Stimulated activated CD4-positive, alpha-beta T cell treated with anti-CD3 and anti-CD28 coated beads, Interleukin-12 subunit alpha, Interleukin-12 subunit beta, amount 100 ng/mL, for 4 hours (primary cell): ENCODE measurements at places on chromosomes 11 and 22.

DNA sequence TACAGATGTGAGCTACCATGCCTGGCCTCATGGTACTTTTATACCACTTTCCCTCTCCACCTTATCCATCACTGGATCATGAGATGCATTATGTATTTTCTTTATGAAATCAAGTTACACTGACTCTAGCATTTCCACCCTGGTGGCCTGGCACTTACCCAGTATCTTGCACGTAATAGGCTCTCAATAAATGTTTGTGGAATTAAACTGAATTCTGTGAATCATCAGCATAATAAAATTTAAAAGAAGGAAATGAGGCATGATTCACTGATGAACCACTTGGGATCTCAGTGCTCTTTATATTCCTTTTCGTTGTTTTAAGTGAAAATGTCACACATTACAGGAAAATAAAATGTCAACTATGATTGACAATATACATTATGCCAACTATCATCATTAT, 25.1 kb downstream of the ADM start:
- DNase-seq, result no peak

DNA sequence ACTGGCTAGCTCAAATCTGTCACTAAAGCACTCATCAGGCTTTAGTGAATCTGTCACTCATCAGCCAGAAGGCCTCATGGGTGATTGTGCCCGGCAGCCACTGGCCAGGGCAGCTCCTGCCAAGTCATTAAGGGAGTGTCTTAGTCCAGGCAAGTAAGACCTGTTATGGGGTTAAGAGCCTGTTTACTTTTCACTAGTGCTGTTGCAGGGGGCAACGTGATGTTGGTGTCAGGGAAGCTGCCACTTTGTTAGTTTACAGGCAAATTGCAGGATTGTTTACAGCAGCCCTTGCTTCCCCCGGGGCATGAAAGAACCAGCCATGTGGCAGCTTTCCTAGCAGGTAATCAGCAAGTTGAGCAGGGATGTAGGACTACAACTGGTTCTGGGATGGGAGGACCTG, 155.6 kb upstream of the NCAM1 start:
- no peak for DNase-seq

GRCh38 chr22:28072066-28072465, 153.0 kb upstream of the PITPNB start:
- no peak for DNase-seq

- no peak for DNase-seq
These were observed 4.3 kb upstream of the CCND1 start for GRCh38 chr11:69636512-69637197.

GRCh38 chr11:18608376-18608775, 8.8 kb downstream of the MISFA start:
- no peak for DNase-seq

DNA sequence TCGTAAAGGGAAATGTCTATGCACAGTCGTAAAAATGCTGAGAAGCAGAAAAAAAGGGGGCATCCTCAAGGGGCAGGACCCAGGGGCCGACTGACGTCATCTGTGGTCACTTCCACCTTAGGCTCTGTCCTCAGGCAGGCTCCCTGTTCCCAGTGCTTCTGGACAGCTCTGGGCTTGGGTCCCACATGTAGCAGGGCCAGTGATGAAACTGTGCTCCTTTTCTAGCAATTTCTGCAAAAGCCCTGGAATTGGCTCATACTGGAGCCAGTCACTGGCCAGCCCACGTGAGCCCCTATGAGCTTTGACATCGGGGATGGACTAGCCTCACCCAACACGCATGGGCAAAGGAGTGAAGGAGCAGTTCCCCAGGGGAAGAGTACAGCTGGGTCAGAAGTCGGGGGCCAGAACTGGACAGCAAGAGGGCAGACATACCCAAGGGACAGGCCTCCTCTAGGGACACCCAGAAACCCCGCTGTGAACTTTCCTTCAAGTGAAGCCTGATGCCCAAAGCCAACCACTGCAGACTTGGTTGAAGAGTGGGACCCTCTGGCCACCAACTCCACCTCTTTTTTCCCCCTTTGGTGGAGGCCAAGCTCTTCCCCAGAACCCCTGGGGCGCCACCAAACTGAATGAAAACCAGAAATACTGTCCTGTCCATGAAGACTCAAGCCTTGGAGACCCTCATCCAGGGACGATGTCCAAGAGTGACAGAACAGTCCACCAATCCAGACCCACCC, 1349.0 kb downstream of the BRD1 start:
- no peak for DNase-seq

DNA sequence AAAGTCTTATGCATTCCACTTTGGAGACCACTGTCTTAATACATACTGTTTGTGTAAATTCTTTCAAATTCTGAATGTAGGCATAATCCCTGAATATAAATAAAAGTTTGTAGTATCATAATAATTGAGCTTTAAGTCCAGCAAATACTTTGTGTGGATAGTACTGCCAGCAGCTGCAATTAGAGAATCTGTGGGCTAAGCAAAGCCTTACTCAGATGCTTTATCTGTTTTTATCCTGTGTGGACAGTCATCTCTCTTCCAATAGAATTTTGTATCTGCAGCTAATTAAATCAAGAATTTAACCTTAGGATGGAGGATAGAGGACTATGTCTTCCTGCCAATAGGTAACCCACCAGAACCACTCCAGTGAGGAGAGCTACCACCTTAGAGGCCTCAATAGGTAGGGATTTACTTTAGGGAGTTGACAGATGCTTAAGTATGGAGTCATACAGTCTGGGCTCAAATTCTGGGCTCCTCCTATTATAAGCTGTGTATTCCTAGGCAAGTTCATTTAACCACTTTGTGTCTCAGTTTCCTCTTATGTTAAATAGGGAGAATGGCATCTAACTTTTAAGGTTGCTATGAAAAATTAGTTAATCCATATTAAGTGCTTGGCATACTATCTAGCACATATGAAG, 71.1 kb downstream of the STIM1 start:
- DNase-seq, result no peak

DNA sequence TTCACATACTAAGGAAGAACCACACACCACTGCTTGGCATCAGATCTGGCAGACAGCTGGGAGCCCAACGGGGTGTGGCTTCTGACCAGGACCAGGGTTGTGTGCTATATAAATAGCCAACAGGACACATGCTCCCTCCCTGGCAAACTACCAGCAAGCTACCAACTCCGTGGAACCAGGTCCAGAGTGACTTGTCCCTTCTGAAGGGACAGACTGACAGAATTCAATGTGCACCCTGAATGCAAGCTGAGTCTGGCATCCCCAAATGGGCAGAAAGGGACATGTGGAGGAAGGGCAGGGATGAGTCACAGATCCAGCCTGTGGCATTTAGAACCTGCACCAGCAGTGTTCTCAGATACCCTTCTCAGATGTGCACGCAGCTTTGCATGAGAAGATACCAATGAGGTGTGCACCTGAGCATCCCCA, 92.9 kb downstream of the MICAL3 start:
- no peak for DNase-seq

DNA sequence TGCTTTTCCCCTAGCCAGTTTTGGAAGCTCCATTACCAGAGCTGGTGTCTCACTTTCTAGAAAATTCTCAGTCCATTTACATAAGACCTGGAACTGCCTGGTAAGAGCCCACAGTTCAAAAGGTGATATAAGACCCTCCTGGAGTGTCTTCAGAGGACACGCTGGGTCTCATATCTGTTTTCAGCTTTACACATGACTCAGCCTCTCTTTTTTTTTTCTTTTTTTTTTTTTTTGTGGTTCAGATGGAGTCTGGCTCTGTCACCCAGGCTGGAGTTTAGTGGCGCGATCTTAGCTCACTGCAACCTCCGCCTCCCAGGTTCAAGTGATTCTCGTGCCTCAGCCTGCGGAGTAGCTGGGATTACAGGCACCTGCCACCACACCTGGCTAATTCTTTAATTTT, 30.7 kb downstream of the WEE1 start:
- no peak for DNase-seq

GRCh38 chr11:942823-943222, 17.2 kb downstream of the AP2A2 start:
- no peak for DNase-seq

DNA sequence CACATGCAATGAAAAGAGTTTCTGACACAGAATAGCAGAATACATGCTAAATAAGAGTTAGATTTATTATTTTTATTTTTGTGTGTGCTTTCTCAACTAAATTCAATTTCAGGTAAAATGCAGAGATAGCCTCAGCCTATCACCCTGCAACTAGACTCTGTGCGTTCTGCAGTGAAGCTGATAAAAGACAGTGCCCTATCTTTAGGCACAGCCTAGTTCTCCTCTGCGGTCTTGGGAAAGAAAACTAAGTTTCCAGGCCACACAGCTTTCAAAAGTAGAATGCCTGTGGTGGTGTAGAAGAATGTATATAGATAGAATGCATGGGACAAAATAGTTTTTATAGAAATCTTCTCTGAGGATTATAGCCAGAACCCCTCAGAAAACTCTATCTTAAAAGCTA, 12.0 kb upstream of the MMP1 start:
- DNase-seq, result no peak

GRCh38 chr11:124481365-124482323, 36.1 kb upstream of the OR8B8 start:
- DNase-seq, result no peak

- DNase-seq, result no peak
These were observed 23.6 kb upstream of the SLC25A1 start for GRCh38 chr22:19201869-19202798.

DNA sequence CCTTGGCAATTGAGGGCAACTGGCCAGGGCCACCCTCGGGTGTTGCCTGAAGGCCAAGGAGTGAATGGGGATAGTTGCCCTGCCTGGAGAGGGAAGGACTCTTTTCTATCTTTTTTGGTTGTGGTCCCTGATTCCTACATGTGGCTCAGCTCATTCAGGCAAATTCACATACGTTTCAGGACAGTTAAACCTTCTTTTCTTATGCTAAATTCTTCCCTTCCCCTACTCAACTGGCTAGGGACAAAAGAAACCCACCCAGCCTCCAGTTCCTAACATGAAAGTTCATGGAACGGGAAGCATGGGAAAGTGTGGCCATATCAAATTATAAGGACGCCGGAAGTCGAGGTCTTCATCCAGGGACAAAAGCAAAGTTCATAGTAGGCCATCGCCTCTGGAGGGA, 26.3 kb upstream of the APLNR start:
- DNase-seq, result no peak

GRCh38 chr11:74418509-74418895, 20.3 kb upstream of the PGM2L1 start:
- no peak for DNase-seq

DNA sequence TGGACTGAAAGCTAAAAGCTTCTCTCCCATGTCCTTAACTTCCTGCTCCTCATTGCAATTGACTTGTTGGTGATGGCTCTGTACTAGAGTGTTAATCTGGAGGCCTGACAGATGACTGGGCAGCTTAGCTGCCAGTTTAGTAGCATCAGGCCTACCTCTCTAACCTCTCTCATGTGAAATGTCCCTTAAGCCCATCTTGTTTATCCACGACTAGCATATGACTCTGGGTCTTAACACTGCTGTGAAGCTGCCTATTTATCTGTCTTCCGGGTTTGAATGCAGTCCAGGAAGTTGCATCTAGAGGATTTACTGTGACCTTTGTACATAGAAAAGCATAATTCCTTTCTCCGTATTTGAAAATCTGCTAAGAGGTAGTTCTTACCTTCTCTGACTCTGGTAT, 85.3 kb upstream of the HORMAD2 start:
- DNase-seq, result no peak

- no peak for DNase-seq
These were observed 429.5 kb downstream of the TBC1D22A start for GRCh38 chr22:47191671-47192650.

DNA sequence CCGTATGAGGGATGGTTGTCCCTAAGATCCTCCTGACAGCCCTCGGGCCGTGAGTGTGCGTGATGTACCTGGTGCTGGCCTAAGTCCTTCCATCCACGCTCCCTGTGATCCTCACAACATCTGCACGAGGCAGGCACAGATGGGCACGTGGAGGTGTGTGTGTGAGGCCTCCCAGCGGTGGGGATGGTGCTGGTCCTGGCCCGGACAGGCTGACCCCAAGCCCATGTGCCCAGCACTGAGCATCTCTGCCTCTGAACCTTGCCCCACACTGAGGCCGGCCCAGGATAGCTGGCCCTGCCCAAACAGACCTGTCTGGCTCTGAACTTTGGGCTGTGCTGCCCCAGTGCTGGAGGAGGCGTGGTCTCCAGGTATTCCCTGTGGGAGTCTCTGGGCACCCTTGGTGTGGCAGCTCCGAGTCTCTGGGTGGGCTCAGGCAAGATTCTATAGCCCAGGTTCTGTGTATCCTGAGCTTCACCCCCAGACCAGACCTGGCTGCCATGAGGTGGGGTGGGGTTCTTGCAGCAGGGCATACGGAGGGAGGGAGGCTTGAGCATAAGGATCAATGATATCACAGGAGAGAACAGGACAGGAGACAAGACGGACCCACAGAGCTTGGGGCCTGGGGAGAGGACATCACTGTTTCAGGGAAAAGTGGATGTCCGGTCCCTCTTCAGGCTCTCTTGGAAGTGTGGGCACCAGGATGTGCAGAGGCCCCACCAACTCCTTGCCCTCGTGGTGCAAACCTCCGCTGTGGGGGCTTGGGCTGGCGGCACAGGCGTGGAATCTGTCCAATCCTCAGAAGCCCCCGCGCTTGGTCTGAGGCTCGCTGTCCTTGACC, 881.8 kb downstream of the BRD1 start:
- no peak for DNase-seq

GRCh38 chr11:73170140-73170539, 28.0 kb upstream of the FCHSD2 start:
- no peak for DNase-seq

DNA sequence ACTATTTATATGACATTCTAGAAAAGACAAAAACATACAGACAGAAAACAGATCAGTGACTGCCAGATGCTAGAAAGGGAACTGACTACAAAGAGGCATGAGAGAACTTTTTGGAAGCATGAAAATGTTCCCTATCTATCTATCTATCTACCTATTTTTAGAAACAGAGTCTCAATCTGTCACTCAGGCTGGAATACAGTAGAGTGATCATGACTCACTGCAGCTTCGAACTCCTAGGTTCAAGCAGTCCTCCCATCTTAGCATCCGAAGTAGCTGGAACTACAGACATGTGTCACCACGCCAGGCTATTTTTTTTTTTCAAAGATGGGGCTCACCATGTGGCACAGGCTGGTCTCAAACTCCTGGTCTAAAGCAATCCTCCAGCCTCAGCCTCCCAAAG, 6.9 kb downstream of the SBF2 start:
- DNase-seq, result no peak

DNA sequence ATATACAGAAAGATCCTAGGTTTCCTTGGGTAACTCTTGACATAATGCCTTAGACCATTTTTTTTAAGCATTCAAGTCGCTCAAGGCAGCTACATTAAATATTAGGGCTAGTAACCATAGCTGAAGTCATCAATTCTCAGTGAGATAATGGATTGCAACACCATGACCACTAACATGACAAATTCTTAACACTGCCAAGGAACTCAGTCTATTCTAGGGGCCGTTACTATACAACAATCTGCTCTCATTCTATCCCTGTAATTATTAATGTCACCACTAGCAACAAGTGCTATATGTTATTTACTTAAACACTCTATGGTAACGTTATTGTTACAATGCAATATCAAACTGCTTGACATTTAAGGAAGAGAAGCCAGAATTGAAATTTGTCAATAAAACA, 3.2 kb upstream of the STK33 start:
- no peak for DNase-seq

- peak; percentile 21 for DNase-seq
These were observed 12.5 kb upstream of the MB start for GRCh38 chr22:35629406-35630216.

- no peak for DNase-seq
These were observed 8.0 kb downstream of the RBM14 start for GRCh38 chr11:66624450-66624849.
